Activated gamma-delta T cell treated with Interleukin-2 at 50 U/mL for 16 hours (primary cell): ENCODE measurements at places on chromosomes 1 and 21.
A peak's percentile ranks its signal among the peaks of the same experiment; 100 is the strongest.

- no peak for DNase-seq
Observed at GRCh38 chr1:119838236-119838635, 27.0 kb upstream of the REG4 start.

GRCh38 chr1:40838980-40839942 is 22.9 kb downstream of the CITED4 start:
- no peak for DNase-seq

DNA sequence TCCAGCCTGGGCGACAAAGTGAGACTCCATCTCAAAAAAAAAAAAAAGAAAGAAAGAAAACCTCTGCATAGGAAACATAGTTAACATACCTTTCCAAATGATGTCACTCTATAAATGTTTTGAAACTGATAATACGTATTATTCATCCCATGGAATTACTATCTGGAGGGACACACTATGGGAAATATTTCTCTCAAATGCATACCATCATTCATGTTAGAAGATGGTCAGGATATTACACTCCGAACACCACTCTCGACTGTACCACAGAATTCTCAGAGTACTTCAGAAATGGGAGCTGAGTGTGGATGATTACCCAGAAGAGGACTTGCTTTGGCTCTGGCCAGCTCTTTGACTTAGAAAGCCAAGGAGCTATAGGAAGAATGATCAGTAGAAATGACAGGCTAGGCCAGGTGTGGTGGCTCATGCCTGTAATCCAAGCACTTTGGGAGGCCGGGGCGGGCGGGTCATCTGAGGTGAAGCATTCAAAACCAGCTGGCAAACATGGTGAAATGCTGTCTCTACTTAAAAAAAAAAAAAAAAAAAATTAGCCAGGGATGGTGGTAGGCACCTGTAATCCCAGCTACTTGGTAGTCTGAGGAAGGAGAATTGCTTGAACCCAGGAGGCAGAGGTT is 5.2 kb upstream of the LIN28A start:
- no peak for DNase-seq

GRCh38 chr1:225835856-225836255 is 25.9 kb downstream of the EPHX1 start:
- DNase-seq = no peak

DNA sequence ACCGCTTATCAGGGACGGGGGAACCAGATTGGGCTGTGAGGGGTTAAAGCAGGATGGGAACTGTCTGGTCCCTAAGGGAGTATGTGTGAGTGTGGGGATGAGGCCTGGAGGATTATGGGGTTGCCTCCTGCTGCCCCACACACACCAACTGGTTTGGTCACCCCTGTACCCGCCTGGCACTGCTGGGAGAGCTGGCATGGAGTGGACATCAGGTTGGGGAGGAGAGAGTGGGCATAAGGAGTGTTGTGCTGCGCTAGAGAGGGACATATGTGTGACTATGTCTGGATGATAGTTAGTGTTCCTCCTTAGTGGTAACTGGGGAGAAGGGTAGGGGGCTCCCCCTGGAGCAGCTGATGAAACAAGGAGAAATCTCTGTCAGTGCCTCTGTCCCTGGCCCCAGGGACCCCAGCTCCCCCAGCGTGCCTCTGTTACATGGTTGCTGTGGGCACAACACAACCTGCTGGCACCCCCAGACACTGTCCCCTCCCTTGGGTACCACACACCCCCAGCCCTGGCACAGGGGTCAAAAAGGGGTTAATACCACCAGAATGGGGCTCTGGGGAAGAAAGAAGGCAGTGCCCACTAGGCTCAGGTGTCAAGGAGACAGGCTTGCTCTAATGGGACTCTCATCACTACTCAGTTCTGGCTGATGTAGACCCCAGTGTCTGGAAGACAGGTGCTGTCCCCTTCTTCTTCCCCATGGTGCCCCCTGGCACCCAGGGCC is 1.9 kb downstream of the ZBTB7B start:
- no peak for DNase-seq

DNA sequence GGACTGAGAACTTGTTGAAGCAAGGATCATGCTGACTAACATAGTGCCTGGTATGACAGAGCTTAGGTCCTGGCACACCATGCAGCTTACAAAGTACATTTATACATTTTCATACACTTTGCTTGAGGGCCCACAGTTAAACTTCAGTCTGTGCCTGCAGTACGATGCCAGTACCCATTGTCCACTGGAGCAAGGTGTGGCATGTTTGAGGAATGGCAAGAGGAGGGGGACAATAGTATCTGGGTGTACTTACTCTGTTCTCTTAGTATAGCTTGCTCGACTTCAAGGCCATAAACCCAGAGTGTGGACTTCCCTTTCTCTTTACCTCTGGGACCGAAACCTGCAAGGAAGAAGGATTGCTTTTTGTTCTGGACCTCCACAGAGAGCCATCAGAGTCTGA is 6.8 kb upstream of the YBX1 start:
- DNase-seq = no peak

DNA sequence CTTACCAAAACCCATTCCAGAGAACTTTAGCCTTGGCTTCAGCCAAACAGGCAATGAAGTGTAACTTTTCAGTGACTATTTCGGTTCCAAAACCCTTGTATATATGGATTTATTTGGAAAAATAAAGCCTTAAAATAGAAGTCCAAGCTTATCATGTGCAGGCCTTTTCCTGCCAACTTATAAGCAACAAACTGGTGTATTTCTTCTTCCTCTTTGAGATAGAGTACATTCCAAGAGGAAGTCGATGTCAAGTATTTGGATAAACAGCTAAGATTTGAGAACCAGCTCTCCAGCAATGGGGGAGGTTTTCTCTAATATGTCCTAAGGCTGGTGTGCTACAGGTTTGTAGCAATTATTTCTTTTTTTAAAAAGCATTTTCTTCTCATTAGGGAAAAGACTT is 407.8 kb downstream of the DUSP10 start:
- no peak for DNase-seq

- no peak for DNase-seq
Observed at GRCh38 chr1:241551759-241552638, 19.8 kb downstream of the KMO start.

DNA sequence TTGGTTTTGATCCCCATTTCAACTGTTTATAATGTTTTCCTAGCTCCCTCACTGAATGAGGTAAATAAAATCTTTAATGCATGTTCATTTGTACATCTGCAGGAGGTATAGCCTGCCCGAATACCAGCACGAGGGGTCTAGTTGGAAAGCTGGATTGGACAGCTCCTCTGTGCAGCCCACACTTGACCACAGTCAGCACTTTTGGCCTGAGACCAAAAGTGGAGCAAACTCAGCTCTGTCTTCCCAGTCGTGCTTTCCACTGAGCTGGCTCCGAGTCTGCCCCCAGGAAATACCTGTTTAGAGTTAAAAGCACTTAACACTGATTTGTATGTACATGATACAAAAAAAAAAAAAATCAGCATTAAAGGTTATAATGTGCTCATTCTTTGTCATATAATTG is 224.4 kb downstream of the DSCAM start:
- no peak for DNase-seq

DNA sequence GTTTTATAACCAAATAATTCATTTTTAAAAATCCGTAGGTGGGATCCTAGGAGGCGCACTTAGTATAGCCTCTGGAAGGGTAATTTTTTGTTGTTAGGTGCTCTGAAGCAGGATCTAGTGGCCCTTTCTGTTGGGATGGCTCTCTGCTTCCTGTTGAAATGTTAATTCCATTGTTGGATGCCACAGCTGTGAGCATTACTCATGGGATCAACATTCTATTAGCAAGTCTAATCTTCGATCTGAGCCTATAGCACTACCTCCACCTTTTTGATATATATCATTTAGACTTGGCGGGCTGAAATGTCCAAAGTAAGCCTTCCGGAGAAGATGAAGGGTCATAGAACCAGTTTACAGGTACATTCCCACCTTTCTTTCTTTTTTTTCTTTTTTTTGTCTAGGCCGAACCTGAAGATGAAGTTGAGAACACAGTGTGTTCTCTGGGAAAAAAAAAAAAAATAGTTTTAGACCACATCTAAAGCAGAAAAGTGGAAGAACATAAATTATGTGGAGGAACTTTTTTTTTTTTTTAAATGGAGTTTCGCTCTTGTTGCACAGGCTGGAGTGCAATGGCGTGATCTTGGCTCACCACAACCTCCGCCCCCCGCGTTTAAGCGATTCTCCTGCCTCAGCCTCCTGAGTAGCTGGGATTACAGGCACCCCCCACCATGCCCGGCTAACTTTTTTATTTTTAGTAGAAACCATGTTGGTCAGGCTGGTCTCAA is 1.4 kb downstream of the CXADR start:
- DNase-seq = no peak

DNA sequence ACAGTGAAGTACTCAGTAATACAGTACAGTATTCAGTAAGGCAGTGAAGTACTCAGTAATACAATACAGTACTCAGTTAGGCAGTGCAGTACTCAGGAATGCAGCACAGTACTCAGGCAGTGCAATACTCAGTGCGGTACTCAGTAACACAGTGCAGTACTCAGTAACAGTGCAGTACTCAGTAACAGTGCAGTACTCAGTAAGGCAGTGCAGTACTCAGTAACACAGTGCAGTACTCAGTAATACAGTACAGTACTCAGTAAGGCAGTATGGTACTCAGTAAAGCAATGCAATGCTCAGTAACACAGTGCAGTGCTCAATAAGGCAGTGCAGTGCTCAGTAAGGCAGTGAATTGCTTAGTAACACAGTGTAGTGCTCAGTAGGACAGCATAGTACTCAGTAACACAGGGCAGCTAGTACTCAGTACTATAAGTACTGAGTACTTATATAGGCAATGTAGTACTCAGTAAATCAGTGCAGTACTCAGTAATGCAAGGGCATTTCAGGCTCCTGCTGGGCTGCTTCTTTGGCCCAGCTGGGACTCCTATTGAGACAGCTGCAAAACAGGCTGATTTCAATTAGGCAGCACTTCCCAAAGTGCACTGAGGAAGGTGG is 411.3 kb downstream of the DISC1 start:
- no peak for DNase-seq

DNA sequence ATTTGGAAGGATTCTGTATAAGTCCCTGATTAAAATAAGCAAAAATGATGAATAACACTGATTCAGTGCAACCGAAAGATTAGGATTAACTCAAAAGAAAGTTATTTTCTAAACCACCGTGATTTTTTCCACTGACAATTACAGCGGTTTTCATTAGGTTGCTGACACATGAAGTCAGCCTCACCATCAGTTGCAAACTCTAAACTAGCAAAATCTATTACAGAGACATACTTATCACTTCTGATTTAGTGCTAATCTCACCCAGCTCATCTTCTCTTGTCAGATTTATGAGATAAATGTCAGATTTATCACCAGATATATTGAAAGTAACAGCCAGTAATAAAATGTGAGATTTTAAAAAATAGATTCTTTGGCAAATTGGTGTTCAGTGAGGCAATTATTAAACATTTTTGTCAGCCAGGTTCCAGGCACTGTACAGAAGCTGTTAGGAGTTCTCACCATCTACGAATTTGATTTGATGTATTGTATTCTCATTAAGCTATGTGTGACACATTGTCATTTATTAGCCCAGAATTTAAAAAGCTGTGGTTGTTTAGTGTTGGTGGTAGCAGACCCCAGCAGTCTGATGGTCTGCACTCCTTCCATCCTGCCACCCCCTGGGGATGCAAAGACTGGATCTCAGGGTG is 37.3 kb upstream of the LGALS8 start:
- DNase-seq = no peak

GRCh38 chr1:75745276-75745675 is 20.8 kb downstream of the ACADM start:
- DNase-seq = no peak

DNA sequence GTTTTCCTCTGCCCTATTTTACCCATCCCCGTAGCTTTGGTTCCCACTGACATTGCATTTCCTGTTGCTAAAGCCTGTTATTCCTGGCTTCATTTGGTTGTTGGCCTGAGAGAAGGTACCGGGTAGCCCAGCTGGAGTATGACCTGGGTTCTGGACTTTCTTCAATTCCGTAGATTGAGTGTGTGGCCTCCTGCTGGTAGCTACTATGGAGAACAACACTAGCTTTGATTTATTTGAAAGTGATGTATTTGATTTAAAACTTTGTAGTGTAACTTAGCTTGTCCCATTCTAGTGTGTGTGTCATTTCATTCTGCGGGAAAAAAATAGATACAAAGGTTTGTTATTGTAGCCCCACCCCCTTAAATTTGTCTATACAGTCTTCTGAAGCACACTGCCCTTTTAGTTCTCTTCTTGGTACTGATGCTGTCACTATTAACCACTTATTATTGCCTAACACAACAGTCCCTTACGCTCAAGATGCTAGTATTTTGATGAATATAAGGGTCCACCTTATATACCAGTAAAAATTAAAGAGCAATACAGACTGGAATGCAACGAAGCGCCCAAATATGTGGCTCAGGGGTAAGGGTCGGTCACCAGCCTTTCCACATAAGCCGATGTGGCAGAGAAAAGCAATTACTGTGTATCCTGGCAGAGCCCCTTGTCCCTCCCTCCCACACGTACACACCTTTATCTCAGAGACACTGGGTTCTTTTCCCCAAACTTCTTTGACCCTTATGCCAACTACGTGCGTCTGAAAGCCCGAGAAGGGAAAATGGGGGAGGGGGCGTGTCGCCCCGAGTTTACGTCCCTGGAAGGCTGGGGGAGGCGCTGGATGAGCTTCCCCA is 643 bp upstream of the MOV10 start:
- DNase-seq = no peak

DNA sequence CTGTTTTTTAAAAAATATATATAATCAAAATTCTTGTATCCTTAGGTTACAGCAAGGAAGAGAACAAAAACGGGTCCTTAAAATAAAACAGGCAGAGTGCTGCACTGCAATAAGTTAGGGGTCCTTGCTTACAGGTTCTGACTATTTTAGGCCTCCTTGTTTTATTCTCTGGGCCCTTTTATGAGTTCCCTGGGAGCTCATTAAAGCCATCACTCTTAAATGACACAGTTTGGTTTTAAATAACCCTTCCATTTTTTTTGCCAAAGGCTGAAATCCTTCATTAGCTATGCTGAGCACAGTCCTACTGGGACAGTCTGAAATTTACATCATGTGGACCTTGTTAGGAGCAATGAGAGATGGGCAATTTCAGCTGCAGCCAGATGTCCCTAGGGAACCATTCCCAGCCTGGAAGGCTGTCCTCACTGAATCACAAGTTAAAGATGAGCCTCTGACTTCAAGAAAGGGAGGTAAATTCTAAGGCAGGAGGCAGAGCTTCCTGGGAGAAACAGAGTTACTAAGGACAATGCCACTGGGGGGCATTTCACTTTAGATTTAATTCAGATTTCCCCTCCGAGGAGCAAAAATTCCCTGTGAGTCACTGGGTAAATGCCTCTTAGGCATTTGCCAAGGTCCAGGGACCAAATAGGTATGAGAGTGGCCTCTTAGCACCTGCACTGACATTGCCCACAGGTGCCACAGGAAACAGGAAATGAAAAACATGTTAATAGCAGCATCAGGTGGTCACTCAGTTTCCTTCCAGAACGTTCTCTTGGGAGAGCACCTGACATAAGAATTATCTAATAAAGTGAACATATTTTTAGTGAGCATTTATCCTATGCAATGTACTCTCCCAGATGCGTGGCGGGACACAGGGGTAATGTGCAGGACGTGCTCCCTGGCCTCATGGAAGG is 3.8 kb upstream of the MUL1 start:
- DNase-seq = no peak

- DNase-seq = no peak
Observed at GRCh38 chr1:41044187-41044586, 22.7 kb upstream of the SLFNL1 start.

- DNase-seq = peak; percentile 33
Observed at GRCh38 chr1:181033799-181034451, at the start of gene MR1. Gene MR1 (plus strand): TSS chr1:181033983. CDS start chr1:181034008, 25 bp downstream.

- DNase-seq = no peak
Observed at GRCh38 chr1:156899956-156900718, 6.6 kb downstream of the PEAR1 start.

GRCh38 chr1:21913258-21913657 is 23.9 kb downstream of the HSPG2 start:
- DNase-seq = no peak
